ENCODE measurements at places on chromosomes 6 and 20.

GRCh38 chr20:58723628-58723984 lies 31.0 kb downstream of the NPEPL1 start:
- no peak for DNase-seq

DNA sequence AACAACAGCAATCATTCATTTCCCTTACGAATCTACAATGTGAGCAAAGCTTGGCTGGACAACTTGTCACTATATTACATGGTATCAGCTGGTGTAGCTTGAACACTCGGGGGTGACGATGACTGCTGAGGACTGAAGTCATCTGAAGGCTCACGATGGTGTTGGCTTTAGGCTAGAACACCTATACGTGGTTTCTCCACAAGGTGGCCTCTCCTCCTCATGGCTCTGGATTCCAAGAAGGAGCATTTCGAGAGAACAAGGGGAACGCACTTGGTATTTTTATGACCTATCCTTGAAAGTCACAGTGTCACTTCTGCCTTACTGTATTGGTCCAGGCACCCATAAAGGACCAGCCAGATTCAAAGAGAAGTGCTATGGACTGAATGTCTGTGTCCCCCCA lies 37.5 kb upstream of the ADGRF1 start:
- DNase-seq, result no peak

DNA sequence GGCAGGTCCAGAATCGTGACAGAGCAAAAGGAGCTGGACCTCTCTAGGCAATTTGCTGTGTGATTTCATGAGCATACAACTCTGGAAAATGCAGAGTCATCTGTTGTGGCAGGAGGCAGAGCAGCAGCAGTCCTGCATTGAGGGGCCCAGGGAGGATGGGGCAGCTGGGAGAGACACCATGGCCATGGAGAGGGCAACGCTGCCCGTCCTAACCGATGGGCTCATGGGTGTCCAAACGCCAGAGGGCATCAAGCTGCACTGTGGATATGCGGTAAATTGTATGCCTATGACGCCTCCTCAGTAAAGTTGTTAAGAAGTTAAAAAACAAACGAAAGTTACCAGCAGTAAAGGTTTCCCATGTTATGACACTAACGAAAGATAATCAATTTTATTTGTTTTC lies 42.2 kb upstream of the DACT2 start:
- no peak for DNase-seq

DNA sequence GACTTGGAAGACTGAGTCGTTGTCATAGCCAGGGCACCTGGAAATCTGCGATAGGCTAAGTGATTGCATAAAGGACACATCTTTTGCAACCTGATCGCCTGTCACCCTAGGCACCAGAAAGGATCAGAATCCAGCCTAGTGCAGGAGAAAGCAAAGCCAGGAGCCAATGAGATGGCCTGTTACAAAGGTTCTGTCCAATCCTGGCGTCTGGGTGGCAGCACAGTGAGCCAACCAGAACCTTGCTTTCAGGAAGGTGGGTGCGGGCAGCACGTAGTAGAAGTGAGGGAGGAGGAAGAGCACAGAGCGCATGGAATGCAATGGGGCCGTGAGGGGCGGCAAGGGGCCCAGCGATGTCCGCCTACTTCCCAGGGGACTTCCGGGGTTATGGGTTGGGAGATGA lies 120.4 kb upstream of the GGTLC1 start:
- no peak for DNase-seq

- no peak for DNase-seq
Measured at GRCh38 chr6:53673162-53673727, 7.7 kb upstream of the KLHL31 start.

DNA sequence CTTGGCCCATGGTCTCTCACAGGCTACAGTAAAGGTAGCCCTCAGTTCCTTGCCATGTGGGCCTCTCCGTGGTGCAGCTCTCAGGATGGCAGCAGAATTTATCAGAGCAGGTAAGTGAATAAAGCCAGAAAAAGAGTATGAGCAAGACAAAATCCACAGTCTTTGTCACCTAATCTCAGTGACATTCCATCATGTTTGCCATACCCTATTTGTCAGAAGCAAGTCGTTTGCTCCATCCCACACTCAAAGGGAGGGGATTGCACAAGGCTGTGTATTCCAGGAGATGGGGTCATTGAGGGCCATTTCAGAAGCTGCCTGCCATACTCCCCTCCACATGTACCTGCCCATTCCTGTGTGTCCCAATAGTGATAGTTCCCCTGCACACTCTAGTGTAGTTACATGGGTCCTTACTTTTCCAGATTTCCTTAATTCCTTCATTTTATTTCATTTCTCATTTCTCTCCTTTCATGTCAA lies 24.2 kb downstream of the ISM1 start:
- no peak for DNase-seq

GRCh38 chr6:158496700-158497099 lies 63.2 kb upstream of the TMEM181 start:
- no peak for DNase-seq

- DNase-seq, result no peak
Measured at GRCh38 chr20:23446505-23446904, 6.2 kb downstream of the CST11 start.

DNA sequence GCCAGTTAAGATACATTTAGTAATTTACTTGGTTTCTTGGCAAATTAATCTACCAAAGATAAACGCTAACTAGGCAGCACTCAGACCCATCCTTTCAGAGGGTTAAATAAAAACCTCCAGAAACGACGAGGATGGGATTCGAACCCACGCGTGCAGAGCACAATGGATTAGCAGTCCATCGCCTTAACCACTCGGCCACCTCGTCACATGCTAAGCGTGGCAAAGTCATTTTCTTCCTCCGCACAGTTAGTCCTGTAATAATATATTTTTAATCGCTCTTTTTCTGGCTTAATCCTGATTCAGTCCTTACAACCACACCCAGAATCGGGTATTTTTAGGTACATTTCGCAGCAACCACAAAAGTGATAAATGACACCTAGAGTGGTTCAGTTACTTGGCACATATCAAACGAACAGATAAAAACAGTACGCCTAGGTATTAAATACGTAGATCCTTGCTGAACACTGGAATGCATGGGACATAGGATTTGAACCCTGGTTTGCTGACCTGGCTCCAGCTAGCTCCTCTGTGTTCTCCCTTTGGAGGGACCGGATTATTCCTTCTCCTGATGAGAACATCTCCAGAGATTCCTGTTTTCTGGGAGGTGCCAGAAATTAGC lies 71.6 kb downstream of the GPX5 start:
- DNase-seq, result no peak

DNA sequence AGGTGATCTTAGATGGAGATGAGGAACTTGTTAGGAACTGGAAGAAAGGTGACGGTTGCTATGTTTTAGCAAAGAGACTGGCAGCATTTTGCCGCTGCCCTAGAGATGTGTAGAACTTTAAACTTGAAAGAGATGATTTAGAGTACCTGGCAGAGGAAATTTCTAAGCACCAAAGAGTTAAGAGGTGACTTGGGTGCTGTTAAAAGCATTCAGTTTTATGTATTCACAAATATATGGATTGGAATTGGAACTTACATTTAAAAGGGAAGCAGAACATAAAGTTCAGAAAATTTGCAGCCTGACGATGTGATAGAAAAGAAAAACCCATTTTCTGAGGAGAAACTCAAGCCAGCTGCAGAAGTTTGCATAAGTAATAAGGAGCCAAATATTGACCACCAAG lies 176.3 kb downstream of the MOXD1 start:
- no peak for DNase-seq

- no peak for DNase-seq
Measured at GRCh38 chr6:46993846-46994245, 48.3 kb downstream of the ADGRF1 start.

DNA sequence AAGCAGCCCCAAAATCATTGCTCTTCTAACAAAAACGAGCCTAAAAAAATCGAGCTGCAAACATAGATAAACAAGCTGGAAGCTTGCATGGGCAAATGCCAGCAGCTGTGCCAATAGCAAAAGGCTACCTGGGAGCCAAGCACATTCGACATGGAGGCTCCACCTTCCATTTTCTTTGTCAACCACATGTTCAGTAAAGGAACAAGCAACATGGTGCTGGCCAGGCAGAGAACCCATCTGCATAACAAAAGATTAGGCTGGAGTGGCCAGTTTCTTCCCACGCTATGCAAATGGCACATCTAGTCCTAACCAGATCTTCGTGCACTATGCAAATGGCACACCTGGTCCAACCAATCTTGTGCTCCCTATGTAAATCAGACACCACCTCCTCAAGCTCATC lies 110.5 kb downstream of the KIF16B start:
- no peak for DNase-seq

DNA sequence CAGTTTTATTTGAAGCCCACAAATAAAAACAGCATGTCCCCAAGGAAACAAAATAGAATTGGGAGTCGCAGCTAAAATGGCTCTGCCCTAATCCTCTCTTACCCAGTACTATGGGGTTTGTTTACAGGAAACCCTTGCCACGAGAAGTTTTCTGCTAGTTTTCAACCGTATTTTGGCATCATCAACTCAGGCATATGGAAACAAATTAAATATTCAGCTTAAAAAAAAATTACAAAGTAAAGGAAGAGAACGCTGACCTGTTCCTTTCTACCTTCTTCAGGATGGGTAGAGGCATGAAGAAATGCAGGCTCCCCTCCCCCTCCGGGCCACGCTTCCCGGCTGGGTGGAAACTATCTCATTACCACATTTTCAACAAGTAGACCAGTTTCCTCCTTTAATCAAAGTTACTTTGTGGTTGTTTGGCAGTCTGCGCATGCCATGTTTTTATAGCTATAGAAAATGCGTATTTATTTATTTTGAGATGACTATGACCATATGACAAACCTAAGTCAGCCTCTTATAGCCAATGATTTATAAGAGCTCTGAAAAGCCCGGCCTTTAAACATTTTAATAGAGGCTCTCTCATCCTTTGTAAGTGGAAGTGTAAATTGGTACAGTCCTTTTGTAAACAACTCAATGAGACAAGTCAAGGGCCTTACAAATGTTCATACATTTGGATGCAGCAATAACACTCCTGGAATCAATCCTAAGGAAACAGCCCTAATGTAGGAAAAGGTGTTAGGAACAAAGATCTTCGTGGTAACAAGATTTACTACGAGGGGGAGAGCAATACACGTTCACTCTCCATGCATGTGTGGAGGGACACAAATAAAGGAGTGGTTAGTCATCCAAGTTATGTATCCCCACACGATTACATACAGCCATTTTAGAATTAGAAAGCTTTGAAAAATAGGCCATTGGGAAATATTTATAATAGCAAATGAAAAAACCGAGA lies 16.1 kb upstream of the ZNF217 start:
- peak; percentile 48 for DNase-seq

DNA sequence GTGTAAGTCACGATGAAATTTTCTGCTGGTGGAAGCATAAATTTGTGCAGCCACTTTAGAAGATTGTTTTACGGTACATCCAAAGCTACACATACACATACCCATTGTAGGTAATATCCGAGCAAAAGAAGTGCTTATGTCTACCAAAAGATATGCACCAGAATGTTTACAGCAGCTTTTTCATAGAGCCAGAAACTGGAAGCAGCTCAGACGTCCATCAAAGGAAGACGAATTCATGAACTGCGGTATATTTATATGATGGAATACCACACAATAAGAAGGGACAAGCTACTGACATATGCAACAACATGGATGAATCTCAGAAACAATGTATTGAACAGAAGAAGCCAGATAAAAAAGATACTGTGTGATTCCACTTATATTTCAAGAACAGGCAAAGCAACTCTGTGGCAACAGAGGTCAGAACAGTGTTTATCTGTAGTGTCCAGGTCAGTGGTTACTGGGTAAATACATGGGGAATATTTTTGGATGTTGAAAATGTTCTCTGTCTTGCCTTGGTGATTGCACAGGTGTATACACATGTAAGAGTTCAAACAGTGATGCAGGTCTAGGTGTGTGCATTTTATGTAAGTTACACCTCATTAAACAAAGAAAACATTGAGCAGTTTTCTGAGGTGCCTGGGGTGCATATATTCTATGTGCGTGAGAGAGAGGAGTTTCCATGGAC lies 51.9 kb upstream of the EXOC2 start:
- no peak for DNase-seq

- no peak for DNase-seq
Measured at GRCh38 chr20:32749914-32750637, 6.8 kb upstream of the COMMD7 start.

- no peak for DNase-seq
Measured at GRCh38 chr6:33724102-33725023, 12.9 kb upstream of the UQCC2 start.

GRCh38 chr6:106116125-106116832 lies 30.1 kb downstream of the PRDM1 start:
- DNase-seq, result no peak

GRCh38 chr6:17885889-17886576 lies 101.4 kb downstream of the KIF13A start:
- no peak for DNase-seq

DNA sequence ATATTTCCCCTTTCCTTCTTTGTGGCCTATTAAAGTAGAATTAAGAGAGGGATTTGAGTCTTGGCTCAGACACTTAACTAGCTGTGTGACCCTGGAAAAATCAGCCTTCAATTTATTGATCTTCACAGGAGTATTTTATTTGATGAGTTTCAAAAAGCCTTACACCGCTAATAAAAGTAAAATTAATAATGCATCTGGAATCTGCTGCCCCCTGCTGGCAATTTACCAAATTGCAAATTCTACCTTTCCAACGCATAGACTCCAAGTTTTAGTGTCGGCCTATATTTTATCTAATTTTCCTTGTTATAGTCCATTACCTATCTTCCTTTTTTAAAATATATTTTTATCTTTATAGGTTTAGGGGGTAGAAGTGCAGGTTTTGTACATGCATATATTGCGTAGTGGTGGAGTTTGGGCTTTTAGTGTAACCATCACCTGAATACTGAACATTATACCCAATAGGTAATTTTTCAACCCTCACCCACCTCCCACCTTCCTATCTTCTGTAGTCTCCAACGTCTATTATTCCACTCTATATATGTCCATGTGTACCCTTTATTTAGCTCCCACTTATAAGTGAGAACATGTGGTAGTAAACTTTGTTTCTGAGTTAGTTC lies 46.3 kb downstream of the GOPC start:
- DNase-seq, result no peak

DNA sequence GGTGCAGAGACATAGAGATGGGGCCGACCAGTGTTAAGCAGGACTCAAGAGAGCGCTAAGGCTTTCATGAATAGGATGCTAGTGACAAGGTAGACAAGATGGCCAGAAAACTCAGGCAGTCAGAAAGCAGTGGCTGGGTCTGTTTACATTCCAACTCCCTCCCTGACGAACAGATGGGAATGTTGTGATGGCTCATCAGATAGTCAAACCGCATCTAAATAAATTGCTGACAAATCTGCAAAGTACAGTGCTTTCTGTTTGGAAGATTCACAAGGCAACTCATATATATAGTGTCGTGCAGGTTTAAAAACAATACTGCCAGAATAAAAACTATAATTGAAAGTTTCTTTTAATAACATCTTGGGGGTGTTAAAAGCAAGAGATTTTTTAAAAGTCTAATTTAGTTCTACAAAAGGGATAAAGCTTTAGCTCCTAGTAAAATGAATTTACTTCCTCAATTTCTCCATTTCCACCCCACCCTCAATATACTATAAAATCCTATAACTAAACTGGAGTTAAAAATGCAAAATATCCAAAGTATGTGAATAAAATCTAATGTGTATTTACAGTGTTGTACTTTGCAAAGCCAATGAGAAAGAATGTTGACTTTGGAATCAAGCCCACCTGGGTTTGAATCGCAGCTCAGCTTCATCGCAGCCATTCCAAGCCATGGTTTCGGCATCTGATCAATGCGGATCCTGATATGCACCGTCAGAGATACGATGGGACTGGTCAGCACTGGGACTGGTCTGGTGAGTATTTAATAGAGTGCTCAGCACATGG lies 247.3 kb upstream of the PDE10A start:
- no peak for DNase-seq
